Mesenteric fat pad (tissue), 1 donor: ENCODE measurements at places on chromosomes 3 and 15.

GRCh38 chr15:79526376-79526775 lies 94.2 kb downstream of the MINAR1 start:
- no peak for DNase-seq

DNA sequence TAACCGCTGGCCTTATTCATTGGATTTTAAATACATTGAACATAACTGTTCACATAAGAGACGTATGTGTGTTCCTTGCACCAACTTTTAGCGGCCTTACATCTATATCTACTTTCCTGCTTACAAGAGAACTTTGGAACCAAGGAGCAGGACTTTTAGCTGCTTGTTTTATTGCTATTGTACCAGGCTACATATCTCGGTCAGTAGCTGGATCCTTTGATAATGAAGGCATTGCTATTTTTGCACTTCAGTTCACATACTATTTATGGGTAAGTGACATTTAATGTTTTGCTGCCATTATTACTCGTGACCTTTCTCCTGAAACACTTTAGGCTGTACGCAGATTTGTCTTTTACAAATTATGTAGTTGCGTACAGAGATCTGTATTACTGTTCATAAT lies 47.1 kb downstream of the STT3B start:
- no peak for DNase-seq

- no peak for DNase-seq
Measured at GRCh38 chr3:43212914-43213611, 73.3 kb upstream of the SNRK start.

DNA sequence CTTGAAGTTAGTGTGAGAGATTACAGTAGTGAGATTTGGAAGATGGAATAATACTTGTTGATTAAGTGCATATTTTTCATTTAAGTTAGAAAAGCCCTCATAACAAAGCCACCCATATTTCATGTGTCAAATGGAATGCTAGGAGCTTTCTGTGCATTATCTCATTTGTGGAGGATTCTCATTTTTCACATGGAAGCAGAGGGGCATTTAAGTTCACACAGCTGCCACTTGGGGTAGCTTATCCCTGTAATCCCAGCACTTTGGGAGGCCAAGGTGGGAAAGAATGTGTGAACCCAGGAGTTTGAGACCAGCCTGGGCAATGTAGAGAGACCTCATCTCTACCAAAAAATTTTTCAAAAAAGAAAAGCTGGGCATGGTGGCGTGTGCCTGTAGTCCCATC lies 55.2 kb downstream of the RAB7A start:
- DNase-seq: no peak

- DNase-seq: no peak
Measured at GRCh38 chr3:71998995-71999673, 214.2 kb upstream of the PROK2 start.

DNA sequence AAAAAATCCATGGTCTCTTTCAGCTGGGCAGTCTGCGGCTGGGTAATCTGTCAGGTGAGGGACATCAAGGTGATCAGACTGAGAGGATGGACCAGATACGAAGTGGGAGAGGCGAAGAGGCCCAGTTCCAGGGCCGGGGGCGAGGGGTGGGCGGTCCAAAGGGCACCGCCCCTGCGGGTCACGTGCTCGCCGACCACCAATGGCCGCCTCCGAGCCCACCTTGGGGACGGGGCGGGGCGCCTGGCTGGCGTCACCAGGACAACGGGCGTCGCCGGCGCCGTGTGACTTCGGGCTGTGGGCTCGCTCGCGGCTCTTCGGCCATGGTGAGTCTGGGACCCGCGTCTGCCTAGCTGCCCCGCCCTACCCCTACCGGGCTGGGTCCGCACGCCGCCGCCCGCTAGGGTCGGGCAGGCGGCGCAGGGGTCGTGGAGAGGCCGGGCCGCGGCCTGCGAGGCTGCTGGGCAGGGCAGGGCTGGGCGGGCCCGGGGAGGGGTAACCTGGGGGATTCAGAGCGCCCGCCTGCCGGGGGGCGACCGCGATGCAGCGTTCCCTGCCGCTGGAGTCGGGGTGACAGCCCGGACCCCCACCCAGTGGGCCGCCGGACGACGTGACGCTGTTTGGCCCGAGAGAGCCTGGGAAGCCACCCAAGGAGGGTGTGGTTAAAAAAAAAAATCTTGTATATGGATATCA lies at the start of gene FBXL2:
Gene FBXL2, plus strand, starts transcription at position 250 of the 690 bp plus-strand sequence. Its CDS starts 71 bp downstream, at position 321.
- DNase-seq: no peak

DNA sequence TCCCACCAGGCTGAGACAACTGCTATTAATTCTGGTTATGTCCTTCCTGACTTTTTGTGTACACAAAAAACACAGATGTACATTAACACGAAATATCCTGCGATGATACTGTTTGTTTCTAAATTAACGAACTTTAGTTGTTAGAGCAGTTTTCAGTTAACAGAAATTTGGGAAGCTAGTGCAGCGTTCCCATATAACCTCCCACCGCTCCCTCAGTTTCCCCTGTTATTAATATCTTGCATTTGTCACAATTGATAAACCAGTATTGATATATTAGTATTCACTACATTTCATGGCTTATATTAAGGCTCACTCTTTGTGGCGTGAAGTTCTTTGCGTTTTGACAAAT lies 45.3 kb upstream of the RNU6-1 start:
- DNase-seq: no peak
